AG08396 (cell line): ENCODE measurements at places on chromosomes 5 and 9.

DNA sequence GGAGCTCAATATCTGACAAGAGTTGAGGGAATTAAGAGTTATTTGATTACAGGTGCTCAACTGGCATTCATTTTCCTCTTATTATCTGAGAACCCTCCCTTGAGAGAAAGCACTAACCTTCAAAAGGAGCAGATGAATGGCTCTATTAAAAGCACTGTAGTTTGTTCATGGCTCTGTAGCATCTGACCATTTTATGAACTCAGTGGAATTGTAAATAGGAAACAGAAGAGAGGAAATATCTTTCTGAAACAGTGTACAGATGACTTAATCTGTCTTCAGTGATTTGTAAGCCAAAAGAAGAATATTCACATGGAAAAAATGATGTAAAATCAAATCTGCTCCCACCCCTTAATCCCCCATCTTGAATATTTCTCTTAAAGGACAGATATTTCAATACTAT is 810.4 kb upstream of the GRAMD2B start:
- no peak for DNase-seq

- no peak for DNase-seq
Observed at GRCh38 chr5:151923866-151924476, 680 bp downstream of the GLRA1 start.

- no peak for DNase-seq
Observed at GRCh38 chr5:148708854-148709253, 54.5 kb upstream of the HTR4 start.

DNA sequence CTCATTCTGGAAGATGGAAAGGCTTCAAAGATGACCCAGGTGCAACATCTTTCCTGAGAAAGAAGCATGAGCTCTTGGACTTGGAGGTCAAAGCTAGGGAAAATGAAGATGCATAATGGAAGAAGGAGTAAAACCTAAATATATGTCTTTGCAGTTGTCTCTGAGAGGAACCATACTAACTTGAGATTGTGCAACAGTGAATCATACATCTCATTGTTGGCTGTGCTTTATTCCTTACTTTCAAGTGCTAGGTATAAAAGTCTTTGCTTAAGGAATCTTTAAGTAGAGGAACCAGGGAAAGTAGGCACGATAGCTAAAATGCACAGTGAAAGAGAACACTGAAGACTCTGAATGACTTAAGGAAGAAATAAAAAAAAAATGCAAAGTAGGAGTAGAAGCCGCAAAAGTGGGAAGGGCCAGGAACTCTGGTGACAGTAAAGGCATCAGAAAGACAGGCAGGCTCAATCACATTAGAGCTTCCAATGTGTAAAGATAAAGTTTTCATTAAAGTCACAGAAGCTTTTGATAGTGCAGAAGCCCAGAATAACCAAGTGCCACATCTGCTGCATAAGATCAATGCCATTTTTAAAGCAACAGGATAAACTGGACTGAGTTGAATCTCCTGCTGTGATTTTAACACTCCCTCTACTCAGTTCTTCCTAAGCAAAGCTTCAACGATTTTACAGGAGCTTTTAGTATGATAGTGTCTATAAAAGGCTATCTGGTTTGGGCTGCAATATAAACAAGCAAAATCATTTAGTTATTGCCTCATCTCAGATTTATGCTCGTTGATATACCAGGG is 432.3 kb upstream of the EDIL3 start:
- no peak for DNase-seq

DNA sequence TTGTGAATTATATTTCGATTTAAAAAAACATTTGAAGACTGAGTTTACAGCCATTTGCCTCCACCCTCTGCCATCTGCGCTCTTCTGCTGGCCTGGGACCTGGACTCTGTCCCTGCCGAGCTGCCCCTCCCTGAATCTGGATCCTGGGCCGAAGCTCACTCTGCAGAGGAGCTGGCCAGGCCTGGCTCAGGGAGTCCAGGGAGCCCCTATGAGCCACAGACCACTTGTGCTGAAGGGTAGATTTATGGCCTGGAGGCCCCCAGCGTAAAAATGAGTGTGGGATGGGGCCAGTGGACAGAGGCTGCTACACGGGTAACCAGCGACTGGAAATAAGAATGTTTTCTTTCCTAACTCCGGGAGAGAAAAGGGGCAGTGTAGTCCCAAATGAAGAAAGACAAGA is 129.8 kb downstream of the FGF18 start:
- DNase-seq: no peak
